ENCODE measurements at places on chromosomes 7 and 10.

GRCh38 chr10:53140506-53140905 is 367.9 kb upstream of the MBL2 start:
- DNase-seq, result no peak

- no peak for DNase-seq
Measured at GRCh38 chr7:123783820-123784219, 35.0 kb upstream of the WASL start.

DNA sequence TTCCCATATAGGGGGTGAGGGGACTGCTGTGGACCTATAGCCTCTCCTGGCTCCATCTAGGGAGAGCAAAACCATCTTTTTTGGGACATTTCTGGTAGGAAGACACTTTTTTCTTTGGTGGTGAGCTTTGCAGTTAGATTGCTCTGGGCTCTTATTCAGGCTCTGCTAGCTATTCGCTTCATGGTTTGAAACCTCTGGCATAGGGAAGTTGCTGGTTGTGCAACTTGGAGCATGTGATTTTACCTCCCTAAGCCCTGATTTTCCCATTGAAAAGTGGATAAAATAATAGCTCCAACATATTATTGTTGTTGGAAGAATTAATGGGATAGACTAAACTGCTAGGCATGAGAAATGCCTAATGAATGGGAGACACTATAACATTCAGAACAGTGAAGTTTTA is 69.6 kb downstream of the CYP26A1 start:
- no peak for DNase-seq

DNA sequence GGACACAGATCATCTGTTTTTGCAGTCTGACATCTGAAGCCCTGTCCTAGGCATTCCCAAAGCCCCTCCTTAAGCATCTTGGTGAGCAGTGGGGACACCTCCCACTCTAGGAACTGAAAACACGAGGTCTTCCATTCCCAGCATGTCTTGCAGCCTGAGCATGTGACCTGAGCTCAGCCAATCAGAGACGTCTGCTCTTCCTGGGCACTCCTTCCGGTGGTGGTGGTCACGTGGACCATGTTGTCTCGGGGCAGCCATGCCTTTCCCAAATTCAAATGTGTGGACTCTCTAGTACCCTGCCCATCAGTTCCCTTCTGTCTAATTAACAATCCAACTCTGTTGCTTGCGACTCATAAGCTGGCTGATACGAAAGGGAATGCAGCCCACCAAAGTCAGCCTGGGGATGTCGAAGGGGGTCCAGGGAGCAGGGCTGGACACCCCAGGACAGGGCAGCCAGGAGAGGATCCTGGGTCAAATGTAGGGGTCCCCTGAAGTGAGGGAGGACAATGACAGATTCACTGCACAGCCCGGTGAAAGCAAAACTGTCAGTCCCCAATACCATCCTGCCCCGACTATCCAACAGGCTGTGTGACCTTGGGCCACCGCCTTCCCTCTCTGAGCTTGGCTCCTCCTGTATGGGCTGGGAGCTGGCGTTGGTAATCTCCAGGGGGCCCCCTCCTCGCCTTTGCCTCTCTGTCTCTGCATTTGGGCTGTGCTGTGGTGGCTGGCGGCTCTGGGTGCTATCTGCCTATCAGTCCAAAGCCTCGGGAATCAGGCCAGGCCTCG is 57.4 kb upstream of the BAIAP2L1 start:
- no peak for DNase-seq

DNA sequence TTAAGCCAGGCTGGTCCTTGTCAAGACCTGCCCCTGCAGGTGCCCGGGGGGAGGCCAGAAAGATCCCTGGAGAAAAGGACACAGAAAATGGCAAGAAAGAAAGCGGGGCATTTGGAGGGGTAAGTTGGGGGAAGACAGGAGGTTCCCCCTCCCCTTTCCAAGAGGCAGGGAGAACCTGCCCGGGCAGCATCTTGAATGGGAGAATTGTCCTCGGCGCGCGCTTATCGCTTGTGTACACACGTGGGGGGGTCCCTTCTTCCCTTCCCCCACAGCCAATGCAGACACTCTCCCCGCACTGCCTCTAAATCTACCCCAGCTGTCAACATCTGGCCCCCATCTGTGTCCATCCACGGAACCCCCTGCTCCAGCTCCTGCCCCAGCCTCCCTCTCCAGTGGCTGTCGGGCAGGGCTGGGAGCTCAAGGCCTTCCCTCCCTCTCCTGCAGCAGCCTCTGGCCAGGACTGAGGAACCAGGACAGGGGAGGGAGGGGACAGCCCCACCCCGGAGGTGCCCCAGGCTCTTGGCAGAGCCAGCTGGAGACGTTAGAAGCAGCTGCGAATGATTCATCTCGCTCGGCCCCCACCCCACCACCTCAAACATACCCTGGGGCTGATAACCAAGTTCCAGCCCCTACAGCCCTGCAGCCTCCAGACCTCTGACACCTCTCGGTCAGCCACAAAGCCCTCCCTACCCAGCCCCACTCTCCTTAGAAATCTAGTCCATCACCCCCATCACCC is 25.3 kb downstream of the EPHB4 start:
- no peak for DNase-seq

DNA sequence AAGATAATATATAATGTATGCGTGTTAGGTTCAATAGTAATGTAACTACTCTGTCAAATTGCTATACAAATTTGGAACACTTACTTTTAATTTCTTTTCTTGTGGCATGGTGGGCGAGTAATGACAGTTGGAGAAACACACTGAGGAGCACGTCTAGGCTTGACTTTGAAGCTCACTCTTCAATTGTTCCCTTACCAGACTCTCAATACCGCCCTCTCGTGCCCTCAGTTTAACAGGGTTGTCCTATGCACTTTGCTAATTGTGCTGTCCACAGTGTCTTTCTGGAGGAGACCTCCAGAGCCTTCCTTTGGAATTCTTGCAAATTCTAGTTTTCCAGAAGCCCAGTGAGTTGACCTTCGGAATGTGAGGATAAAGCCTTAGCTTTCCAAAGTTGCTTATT is 107.2 kb upstream of the RELN start:
- no peak for DNase-seq

GRCh38 chr7:112749775-112750174 is 40.4 kb downstream of the TMEM168 start:
- no peak for DNase-seq

DNA sequence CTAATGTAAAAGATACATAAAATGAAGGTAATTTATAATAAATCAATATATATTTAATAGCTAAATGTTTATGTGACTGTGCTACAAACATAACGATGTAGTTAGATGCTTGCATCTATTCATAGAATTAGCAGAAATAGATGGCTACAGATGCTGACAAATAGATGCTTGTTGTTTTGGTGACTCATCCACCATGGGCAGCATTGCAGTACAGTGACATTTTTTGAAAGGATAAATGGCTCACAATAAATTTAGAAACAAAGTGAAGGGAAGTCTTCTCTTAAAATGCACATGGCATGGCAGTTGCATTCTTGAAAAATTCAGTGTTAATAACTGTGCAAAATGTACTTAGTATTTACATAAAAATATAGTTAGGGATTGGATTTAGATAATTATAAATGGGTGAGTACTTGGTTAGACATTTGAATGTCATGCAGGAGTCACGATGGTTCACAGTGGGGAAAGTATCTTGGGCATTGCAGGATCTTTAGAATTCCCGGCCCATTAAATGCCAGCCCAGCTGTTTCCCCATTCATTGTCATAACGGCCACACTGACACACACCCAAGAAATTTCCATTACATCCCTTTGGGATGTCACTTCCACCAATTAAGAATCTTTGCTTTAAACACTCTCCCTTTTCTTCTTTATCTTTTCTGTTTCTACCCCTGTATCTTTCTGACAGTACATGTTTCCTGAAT is 564.1 kb downstream of the ATRNL1 start:
- no peak for DNase-seq

GRCh38 chr10:91103384-91104192 is 116.9 kb upstream of the PCGF5 start:
- DNase-seq, result no peak

DNA sequence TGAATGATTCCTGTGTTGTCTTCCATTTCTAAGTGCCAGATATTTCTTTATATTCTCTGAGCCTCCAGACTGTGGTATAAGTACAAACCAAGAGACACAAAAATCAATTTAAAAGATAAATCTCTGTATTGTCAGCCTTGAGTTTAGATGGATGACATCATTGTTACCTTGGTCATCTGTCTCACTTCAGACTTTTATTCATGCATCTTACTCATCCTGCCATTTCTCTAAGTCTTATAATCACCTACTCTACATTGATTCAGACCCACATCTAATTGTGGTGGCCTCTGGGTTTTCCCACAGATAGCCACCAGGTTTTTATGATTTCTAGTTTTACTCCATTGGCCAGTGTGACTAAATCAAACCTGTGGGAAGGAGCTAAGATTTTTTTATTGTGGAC is 26.8 kb upstream of the HDAC9 start:
- DNase-seq, result no peak

GRCh38 chr7:135514856-135515255 is 5.0 kb upstream of the CNOT4 start:
- DNase-seq, result no peak

GRCh38 chr7:47304727-47305719 is 276.9 kb downstream of the TNS3 start:
- DNase-seq, result no peak

GRCh38 chr7:116777651-116778281 is 84.6 kb upstream of the CAPZA2 start:
- DNase-seq, result no peak

- no peak for DNase-seq
Measured at GRCh38 chr10:34172936-34173533, 642.1 kb downstream of the PARD3 start.

GRCh38 chr7:126930166-126930565 is 322.6 kb downstream of the GRM8 start:
- DNase-seq, result no peak

- DNase-seq, result no peak
Measured at GRCh38 chr7:19869979-19870378, 96.6 kb upstream of the TMEM196 start.
